ENCODE measurements at places on chromosomes 1 and 21. TPM values are rescaled to one million over a fixed set of nuclear protein-coding genes. Genes with fewer than 3 reads are reported as not detected.

DNA sequence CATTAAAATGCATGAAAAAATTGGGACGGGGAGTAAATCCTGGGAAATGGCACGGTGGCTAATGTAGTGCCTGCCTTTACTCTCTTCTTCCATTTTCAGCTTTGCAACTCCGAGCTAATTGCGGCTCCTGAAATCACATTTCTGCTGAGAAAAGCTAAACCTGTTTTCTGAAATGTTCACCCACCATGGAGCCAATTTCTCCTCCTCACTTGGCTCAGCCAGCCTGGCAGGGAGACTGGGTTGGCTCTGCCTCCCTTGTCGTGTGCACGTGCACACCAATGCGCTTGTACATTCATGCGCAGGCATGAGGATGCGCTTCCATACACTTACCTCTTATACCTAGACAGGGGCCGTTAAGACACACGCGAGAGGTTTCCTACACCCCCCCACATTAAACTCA lies 165.4 kb downstream of the PLXNA2 start:
- H3K4me1 ChIP-seq: peaks cover 27% of the 10 kb centered on the region
- no peak overlapping the region for H3K27ac ChIP-seq
- no peak for DNase-seq
- no peak overlapping the region for H3K4me3 ChIP-seq

GRCh38 chr1:107434361-107434693 lies 293.5 kb downstream of the NTNG1 start:
- no peak for DNase-seq
- no peaks in the 10 kb centered on the region for H3K4me1 ChIP-seq
- H3K27ac ChIP-seq: no peak overlapping the region
- H3K36me3 ChIP-seq: no peaks in the 10 kb centered on the region

- H3K36me3 ChIP-seq: no peaks in the 10 kb centered on the region
- H3K4me3 ChIP-seq: no peak overlapping the region
- peaks cover 10% of the 10 kb centered on the region for H3K27me3 ChIP-seq
- H3K27ac ChIP-seq: no peak overlapping the region
Measured at GRCh38 chr1:241253471-241253870, 103.5 kb downstream of the RGS7 start.

- H3K27me3 ChIP-seq: no peaks in the 10 kb centered on the region
- peaks cover 7% of the 10 kb centered on the region for H3K4me1 ChIP-seq
- no peak for DNase-seq
- H3K4me3 ChIP-seq: no peak overlapping the region
Measured at GRCh38 chr1:226985839-226986463, 45.9 kb downstream of the COQ8A start.

- DNase-seq: peak; percentile 96
- H3K27ac ChIP-seq: peak overlapping the region; percentile 11
- no peaks in the 10 kb centered on the region for H3K27me3 ChIP-seq
- H3K4me1 ChIP-seq: peaks cover 14% of the 10 kb centered on the region
Measured at GRCh38 chr1:9249534-9250410, 15.2 kb downstream of the H6PD start.

DNA sequence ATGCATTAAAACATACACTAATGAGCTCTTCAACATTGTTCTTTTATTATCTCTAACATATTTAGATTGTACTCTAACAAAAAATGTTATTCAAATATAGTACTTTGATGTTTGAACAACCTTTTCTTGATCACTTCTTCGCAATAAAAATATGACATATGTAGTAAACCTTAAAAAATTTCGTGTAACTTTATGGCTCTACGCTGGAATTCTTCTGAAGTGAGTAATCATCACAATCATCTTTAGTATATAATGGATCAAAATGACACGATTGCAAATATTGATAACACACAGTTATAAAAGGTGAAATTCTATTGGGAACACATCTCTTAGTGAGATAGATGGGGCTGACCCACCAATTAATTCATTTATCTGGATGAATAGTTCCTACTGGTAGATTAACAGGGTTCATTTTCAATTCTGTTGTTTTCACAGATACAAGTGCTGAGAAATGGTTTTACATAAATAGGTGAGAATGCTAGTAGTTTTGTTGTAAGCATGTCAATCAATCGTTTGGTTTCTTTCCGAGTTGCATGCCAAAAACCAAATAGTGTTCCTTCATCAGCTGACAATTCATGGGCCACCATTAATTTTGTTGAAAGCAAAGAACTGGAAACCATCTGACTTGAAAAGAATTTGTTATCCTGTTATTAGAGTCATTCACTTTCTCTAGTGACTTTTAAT lies 1.5 kb upstream of the ZMPSTE24 start:
- no peaks in the 10 kb centered on the region for H3K4me1 ChIP-seq
- peaks cover 20% of the 10 kb centered on the region for H3K36me3 ChIP-seq
- no peak overlapping the region for H3K27ac ChIP-seq
- H3K4me3 ChIP-seq: peak overlapping the region; percentile 94
- H3K27me3 ChIP-seq: no peaks in the 10 kb centered on the region
- DNase-seq: no peak

GRCh38 chr1:3467096-3468036 lies 12.9 kb downstream of the ARHGEF16 start:
- peaks cover 8% of the 10 kb centered on the region for H3K4me1 ChIP-seq
- no peak overlapping the region for H3K4me3 ChIP-seq
- no peaks in the 10 kb centered on the region for H3K27me3 ChIP-seq
- DNase-seq: no peak
- peaks cover 20% of the 10 kb centered on the region for H3K36me3 ChIP-seq
- no peak overlapping the region for H3K27ac ChIP-seq

DNA sequence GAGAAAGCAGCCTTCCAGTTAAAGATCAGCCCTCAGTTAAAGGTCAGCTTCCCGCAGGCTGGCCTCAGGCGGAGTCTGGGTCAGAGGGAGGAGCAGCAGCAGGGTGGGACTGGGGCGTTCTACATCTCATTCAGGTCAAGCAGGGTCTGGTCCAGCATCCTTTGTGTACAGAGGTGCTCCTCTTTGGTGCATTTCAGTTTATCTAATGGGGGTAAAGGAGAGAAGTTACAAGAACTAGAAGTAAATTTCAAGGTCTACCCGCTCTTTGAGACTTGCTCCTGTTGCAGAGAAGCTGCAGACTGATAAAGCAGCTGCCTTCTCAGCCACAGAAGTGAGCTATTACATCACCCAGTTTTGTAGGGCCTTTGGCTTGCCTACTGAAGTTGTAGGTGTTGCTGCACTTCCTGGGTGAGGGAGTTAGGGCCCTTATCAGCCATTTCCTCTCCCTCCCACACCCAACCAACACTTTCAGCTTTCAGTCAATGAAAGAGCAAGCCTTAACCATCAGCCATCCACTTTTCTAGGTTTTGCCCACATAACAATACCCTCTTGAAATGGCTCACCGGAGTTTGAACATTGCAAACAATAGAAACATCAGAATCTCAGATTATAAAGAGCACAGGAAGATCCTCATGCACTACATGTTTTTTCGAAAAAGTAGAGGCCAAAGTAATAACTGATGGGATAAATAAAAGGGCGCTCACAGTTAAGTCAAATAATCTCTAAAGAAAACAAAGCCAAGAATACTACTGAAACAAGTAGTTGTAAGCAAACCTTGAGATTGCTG lies 2.8 kb upstream of the NUP210L start:
- H3K27me3 ChIP-seq: no peaks in the 10 kb centered on the region
- H3K27ac ChIP-seq: peak overlapping the region; percentile 65
- DNase-seq: no peak
- H3K4me3 ChIP-seq: no peak overlapping the region

DNA sequence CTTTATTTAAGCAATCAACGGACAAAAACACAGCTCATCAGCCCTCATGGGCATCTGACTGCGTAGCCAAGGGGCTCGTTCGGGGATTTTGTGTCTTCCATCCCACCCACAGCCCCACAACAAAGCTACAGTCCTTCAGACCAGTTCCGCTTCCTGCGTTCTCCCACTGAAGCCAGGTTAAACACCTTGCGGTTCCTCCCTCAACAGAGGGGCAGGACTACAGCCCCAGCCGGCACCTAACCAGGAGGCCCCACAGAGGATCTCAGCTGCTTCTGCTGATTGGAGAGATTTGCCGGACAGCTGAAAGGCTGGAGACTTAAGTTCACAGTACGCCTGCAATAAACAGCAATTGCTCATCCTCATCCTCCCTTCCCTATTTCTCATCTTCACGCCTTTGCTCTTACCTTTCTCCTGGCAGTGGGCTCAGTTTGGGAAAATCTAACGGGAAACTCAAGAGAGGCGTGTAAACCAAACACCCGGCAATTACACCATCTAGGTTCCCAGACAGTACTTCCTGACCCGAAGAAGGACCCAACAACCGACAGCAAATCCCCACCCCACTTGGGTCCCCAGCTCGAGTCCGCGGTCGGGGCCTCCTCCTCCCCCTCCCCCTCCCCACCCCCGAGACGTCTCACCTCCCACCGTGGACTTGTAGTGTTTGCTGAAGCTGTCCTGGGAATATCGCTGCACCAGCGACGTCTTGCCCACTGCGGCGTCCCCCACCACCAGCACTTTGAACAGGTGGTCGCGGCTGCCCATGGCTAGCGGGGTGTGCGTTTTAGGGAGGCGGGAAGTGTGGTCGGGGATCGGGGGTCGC lies 876 bp downstream of the RAB29 start:
- no peaks in the 10 kb centered on the region for H3K36me3 ChIP-seq
- H3K27me3 ChIP-seq: peaks cover 36% of the 10 kb centered on the region

- no peaks in the 10 kb centered on the region for H3K4me1 ChIP-seq
- H3K4me3 ChIP-seq: no peak within 1 kb of the TSS
- H3K27ac ChIP-seq: no peak within 1 kb of the TSS
- H3K36me3 ChIP-seq: no peaks in the 10 kb centered on the region
- peak; percentile 90 for DNase-seq
- H3K27me3 ChIP-seq: peaks cover 47% of the 10 kb centered on the region
Measured at GRCh38 chr1:156618853-156619581, at the start of gene HAPLN2. HAPLN2 (plus strand) TSS chr1:156619415; CDS start chr1:156623491, 4,076 bp downstream.

- H3K4me3 ChIP-seq: no peak overlapping the region
- DNase-seq: no peak
- no peaks in the 10 kb centered on the region for H3K4me1 ChIP-seq
Measured at GRCh38 chr1:193030280-193030679, 28.9 kb downstream of the UCHL5 start.

GRCh38 chr1:151428068-151428467 lies 28.7 kb downstream of the PSMB4 start:
- no peak overlapping the region for H3K4me3 ChIP-seq
- H3K27me3 ChIP-seq: no peaks in the 10 kb centered on the region
- H3K27ac ChIP-seq: no peak overlapping the region
- H3K4me1 ChIP-seq: no peaks in the 10 kb centered on the region

- H3K36me3 ChIP-seq: no peaks in the 10 kb centered on the region
- H3K27ac ChIP-seq: no peak within 1 kb of the TSS
- peak within 1 kb of the TSS; percentile 84 for H3K4me3 ChIP-seq
- peak; percentile 94 for DNase-seq
Measured at GRCh38 chr1:220748089-220748934, at the start of gene MTARC2. MTARC2 (plus strand) TSS chr1:220748322; CDS start chr1:220748532, 210 bp downstream.

DNA sequence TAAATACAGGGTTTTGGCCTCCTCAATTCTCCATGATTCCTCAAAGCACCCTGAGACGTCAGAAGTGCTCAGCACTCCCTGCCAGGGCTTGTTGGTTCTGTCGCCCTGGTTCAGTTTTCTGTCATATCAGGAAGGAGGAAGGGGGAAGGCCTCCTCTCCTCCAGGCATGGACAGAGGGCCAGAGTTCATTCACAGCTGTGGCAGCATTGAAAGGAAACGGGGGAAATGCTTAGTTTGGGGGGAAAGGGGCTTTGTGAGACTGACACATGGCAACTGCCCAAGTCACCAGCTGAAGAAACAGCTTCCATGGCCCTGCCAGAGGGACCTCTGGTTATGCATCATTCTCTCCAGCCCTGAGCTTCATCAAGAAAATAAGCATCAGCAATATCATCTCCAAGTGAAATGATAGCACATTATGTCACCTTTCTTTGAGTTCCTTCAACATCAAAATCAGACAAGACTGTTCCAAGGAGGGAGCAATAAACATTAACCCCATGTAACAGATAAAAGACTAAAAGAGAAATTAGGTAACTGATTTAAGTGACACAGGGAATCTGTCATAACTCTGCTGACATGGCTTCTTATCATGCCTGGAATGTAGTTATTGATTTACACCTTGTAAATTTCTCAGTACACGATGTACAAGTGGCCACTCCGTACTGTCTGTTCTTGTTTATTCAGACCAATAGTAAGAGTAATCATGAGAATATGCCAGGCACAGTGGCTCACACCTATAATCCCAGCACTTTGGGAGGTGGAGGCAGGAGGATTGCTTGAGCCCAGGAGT lies 103.2 kb upstream of the SLC25A33 start:
- peaks cover 37% of the 10 kb centered on the region for H3K4me1 ChIP-seq
- H3K4me3 ChIP-seq: no peak overlapping the region
- H3K27me3 ChIP-seq: no peaks in the 10 kb centered on the region
- no peaks in the 10 kb centered on the region for H3K36me3 ChIP-seq

DNA sequence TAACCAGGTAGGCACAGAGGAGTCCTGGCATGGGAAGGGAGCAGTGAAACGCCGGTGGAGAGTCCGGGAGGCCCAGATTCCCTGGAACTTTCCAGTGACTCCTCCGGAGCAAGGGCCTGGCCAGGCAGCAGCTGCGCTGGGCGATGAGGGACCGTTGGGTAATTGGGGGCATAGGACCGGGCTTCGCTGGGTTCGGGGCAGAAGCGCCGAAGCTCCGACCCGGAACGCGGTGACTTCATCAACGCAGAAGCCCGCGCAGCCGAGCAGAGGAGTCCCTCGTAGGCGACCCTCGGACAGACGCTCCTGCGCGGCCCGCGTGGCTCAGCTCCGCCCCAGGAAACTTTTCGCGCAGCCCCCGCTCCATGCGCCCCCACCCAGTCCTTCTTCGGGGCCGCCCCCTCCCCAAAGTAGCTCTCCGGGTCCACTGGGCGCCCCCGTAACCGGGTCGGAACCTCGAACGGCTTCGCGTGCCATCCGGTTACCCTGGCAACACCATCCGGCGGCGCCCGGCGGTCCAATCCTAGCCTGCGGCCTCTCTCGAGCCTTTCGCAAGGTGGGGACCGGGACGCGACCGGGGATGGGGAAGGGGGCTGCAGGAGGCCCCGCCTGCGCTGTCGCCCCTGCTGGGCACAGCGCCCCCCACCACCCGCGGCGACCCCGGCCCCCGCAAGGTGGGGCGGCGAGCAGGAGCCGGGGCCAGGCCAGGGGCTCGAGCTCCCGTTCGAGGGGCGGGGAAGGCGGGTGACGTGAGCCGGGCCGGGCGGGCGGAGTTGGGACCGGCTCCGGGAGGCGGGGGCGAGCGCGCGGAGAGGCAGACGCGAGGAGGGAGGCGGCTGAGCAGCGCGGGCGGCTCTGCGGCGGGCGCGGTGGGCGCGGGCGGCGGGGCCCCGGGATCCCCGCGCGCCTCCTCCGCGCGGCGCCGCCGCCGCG lies at the start of gene AJAP1:
Gene AJAP1 (plus strand): TSS at position 814 of the 930 bp plus-strand sequence. CDS start 817 bp downstream, outside the sequence.
- DNase-seq: peak; percentile 88
- no peaks in the 10 kb centered on the region for H3K36me3 ChIP-seq
- peak within 1 kb of the TSS; percentile 76 for H3K4me3 ChIP-seq
- no peak within 1 kb of the TSS for H3K27ac ChIP-seq

DNA sequence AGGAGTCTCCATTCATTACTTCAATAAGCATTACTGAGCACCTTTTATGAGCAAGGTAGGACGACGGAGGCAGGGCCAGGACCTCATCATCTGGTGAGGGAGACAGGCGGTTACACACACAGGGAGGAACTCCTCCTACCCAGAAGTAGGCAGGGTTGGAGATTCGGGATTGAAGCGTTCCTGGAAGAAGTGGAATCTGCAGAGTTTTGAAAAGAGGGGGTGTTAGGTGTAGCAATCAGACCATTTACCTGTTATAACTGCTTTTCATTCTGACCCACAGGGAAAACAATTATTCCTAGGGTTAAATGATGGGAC lies 392.4 kb downstream of the DISC1 start:
- no peaks in the 10 kb centered on the region for H3K27me3 ChIP-seq
- H3K4me3 ChIP-seq: no peak overlapping the region
- no peak overlapping the region for H3K27ac ChIP-seq
- no peak for DNase-seq
- no peaks in the 10 kb centered on the region for H3K36me3 ChIP-seq

Gene DENND2C
- total RNA-seq: 40.3 TPM

Gene RSPO1
- not detected for total RNA-seq

Gene KANK4
- total RNA-seq: 0.70 TPM

Gene MNDA
- total RNA-seq: not detected

Gene SYCP1
- total RNA-seq: not detected

Gene DBT
- total RNA-seq: 25.1 TPM

Gene AXDND1
- total RNA-seq: 0.69 TPM
